Stimulated activated naive CD4-positive, alpha-beta T cell (primary cell): ENCODE measurements at places on chromosomes 12 and 14.

GRCh38 chr12:109863847-109864712, 16.3 kb downstream of the GLTP start:
- DNase-seq = no peak

DNA sequence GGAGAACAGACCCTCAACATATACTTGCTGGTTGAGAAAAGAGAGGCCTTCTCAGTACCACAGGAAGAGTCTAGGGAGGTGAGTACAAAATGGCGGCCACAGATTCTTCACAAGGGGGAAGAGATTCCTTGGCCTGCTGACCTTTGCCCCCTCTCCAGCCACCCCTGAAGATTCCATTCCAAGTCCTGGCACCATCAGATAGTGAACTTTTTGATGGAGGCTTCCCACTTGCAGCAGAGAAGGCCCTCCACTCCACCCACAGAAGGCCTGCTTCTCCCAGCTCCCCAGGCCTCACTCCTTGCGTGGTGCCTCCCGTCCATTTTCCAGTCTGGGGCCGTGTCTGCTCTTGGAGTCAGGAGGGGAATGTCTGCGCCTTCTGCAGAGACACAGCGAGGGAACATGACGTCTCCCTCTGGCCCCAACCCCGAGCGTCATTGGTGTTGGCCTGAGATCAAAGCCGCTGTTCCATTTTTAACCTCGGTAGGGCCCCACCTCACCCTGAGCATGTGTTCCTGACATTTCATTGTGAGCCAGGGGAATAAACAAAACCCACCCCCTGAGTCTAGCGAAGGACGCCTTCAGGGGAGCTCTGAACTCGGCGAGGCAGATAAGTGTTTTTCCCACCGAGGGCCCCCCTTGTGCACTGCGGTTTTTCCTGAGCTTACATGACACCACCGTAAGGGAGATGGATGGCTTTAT, 268.7 kb upstream of the TBX3 start:
- no peak for DNase-seq

DNA sequence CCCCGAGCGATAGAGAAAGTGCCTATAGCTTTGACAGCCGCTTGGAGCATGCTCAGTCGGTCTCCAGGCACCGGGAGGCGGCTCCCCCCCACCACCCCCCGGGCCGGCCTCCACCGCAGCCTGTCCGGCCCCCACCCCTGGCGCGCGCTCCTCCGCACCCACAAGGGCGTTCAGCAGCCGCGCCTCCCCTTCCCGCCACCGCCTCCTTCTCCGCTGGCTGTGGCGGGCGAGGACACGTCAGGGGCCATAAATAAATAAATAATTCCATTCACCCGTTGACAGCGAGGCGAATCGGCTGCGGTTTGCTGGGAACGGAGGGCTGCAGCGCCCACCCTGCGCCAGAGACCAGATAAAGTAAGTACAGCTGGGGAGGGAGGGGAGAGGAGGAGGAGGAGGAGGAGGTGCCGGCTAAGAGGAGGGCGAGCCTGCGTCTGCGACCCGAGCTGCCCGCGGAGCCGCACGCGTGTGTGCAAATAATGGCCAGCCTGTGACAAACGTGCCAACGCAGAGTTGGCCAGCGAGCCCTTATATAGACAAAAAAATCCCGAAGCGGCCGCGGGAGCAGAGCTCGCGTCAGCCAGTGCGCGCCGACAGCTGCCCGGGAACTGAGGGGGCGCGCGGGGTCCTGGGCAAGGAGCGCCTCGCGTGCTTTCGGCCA, at the start of gene SLC16A7:
TSS of gene SLC16A7 (plus strand) at position 147 of the 658 bp plus-strand sequence. CDS start 108,773 bp downstream, outside the sequence.
- peak; percentile 80 for DNase-seq

- no peak for DNase-seq
These were observed 429.0 kb downstream of the MDGA2 start for GRCh38 chr14:47246367-47246766.

- no peak for DNase-seq
These were observed 6.5 kb downstream of the MLH3 start for GRCh38 chr14:75044752-75045151.

GRCh38 chr12:115960-116915, 49.7 kb downstream of the IQSEC3 start:
- no peak for DNase-seq

DNA sequence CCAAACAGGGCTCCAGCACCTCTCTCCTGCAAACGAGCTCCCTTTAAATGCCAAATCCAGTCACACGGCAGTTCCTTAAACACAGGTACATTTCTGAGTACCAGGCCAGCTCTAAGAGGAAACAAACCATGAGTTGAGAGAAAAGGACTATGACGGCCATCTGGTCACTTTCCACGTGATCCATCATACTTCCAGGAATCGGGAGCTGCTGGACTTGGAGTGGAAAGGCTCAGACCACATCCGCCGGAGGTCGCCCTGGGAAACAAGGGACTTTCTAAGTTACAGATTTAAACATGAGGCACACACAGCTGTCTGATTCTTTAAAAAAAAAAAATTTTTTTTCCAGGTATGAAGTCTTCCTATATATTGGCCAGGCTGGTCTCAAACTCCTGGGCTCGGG, 39.2 kb downstream of the ACADS start:
- no peak for DNase-seq

- peak; percentile 32 for DNase-seq
These were observed 37.8 kb upstream of the PPP1CC start for GRCh38 chr12:110780448-110780847.

DNA sequence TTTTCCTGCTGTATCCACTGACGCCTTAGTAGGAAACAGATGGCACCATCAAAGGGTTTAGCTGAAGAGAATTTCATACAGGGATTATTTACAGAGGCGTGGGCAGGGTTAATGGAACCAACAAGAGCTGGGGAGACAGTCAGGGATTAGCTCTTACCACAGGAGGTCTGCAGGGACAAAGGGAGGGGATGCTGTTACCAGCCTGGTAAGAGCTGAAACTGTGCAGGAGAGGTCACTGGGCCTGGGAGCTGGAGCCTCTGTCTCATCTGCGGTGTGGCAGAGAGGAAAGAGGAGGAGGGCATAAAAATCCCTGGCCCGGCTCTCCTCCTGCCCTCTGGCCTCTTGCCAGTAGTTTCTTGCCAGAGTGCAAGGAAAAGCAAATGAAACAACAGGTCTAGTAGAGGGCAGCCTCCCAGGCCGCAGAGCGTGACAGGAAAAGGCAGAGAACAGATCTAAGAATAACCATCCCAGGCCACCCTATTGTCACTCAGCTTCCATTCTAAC, 18.9 kb upstream of the POC1B start:
- no peak for DNase-seq

DNA sequence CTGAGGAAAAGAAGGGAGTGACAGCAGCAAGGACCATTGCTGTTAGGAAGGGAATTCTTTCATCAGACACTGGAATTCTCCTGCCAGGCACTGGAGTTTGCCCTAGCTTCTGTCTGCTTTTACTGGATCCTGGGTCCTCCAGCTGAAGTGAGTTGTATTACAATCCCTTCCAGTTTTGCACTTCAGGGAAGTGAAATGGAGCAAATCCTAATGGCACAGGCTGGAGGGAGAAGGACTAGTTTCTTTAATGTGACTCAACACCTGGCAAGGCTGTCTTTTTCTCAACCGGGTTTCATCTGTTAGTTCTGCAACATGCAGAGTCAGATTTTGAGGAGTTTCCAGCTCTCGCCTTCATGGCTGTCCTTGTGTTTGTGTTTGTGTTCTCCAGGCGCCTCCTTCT, 45.8 kb downstream of the ETV6 start:
- DNase-seq = no peak
